ENCODE measurements at places on chromosomes 3 and 15.

DNA sequence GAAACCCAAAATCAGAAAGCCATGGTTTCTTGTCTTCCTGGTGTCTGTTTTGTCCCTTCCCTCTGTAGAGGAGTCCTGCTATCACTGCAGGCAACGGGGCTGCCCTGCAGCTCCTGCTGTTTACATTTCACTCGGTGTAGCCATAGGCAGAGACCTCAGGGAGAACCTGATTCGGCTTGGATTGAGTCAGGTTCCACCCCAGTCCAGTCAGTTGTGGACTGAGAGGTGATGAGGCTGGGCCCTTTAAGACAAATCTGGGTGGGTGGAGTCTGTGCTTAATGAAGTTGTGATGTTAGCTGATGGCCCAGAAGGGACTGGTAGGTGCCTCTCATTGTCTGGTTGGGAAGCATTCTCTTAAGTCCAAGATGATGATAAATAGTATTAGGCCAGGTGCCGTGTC is 35.7 kb downstream of the FLNB start:
- DNase-seq = no peak

- no peak for DNase-seq
Measured at GRCh38 chr3:19155375-19155774, 7.1 kb downstream of the KCNH8 start.

GRCh38 chr15:71699977-71700376 is 110.4 kb upstream of the NR2E3 start:
- DNase-seq = no peak

GRCh38 chr3:69505770-69506407 is 120.0 kb upstream of the FRMD4B start:
- DNase-seq = no peak

- DNase-seq = no peak
Measured at GRCh38 chr3:39910826-39911464, 101.5 kb downstream of the MYRIP start.

GRCh38 chr3:149443545-149443912 is 31.0 kb upstream of the TM4SF4 start:
- DNase-seq = no peak

DNA sequence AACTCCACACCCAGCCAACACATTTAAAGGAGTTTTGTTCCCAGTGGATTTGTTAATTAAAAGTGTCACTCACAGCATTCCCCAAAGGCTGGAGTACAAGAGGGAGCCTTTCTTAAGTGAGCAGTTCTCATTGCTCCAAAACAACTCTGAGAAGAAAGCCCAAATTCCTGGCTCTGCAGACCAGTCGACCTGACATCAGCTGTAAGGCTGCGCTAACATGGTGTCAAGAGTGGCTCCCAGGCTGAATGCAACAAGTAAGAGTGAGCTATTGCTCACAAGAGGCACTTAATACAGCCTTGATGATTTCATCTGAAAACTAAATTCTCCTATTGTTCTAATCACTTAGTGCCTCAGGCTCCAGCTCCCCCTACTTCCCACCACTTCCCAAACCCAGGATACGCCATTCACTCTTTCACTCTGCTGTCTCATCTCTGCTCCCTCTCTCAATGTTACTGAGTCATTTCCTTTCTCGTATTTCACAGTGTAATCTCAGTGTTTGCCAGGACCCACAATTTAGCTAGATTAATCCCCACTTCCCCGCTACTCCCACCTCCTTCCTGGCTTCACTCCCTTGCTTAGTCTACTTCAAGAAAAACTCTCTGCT is 81.8 kb downstream of the WWTR1 start:
- DNase-seq = no peak
